ENCODE measurements at places on chromosomes 1 and 21.

GRCh38 chr1:27568300-27569087 is 35.5 kb downstream of the AHDC1 start:
- DNase-seq: peak; percentile 78

DNA sequence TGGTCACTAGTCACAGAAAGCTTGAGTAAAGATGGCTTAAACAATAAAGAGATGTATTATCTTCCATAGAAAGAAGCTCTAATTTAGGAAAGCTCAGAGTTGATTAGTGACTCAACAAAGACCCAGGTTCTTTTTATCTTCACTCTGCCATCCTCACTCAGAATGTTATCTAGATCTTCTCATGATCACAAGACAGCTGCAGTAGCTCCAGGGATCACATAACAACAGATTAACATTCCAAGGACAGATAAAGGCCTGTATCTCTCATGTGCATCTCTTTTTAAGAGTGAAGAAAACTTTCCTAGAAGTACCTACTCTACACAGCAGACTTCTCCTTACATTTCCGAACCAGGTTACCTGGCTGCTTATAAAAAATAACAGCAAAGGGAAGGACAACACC is 368.7 kb upstream of the PROX1 start:
- no peak for DNase-seq

DNA sequence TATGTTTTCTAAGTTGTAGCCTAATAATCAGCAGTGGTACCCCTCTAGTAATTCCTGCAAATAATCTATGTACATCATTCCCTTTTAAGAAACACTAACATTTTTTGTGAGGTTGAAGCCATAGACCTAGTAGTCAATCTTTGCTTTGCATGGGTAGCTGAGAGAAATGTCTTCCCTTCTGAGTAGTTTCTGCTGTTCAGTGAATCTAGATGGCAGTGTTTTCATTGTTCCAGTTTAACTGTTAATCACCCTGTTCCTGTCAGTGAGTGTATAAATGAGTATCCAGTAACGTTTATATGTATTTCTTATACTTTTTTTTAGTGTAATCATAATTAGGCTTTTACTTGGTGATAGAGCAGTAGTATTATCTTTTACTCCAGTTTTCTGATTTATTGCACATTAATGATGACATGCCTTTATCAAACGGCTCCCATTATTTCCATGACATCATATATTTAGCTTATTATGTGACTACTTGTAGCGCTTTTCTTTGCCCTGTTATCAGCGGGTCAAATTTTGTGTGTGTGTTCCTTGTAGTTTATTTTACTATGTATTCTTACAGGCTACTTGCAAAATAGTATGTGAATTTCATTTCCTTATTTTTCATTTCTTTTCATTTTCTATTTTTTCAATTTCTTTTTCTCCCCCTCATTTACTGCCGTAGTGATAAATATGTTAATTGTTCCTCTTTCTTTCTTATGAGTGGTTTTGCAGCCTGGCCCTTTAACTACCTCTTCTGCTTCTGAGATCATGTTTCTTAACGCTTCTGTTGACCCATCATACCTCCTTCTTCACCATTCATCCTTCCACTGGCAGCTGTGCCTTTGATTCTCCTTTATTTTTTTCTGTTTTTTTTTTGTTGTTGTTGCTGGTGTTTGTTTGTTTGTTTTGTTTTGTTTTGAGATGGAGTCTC is 18.8 kb downstream of the CEP350 start:
- no peak for DNase-seq

DNA sequence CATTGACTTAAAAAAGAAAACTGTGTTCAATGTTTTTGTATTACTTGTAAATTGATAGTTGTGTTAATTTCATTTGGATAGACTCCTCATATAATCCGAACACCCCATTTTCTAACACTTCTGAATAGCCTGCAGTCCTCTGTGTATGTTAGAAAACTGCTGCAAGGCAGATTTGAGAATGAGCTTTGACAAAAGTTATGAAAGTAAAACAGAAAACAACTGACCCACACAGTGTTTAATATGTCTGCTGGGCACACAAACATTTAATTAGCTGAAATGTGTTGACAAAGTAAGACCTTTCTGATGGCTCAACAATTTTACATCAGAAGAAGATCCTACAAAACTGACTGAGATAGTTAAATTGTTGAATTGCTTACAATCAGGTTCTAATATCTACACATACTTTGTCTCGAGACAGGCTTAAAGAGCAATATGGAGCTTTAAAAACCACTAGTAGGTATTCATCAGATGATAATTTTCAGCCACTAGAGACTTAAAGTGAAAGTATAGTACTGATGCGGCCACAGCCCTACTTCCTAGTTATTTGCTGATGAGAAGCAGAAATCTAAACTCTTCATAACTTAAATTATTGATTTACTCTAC is 40.0 kb upstream of the PRMT6 start:
- DNase-seq: no peak

DNA sequence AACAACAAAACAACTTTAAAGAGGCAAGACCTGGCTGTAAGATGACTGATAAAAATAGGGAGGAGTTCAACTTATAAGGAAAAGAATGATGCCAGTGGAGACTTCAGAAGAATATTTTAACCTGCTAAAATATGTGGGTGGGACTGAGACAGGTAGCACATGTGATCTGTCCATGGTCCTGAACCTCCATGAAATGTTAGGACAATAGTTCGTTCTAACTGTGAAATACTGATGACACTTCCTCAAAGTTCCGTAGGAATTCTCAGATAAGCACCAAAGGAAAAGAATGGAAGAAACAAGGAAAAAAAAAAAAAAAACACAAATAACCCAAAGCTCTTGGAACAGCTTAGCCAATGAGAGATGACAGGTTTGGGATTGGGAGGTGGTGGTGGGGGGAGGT is 44.7 kb downstream of the CDC42BPA start:
- no peak for DNase-seq

- no peak for DNase-seq
Measured at GRCh38 chr21:42193721-42194120, 25.2 kb upstream of the ABCG1 start.

DNA sequence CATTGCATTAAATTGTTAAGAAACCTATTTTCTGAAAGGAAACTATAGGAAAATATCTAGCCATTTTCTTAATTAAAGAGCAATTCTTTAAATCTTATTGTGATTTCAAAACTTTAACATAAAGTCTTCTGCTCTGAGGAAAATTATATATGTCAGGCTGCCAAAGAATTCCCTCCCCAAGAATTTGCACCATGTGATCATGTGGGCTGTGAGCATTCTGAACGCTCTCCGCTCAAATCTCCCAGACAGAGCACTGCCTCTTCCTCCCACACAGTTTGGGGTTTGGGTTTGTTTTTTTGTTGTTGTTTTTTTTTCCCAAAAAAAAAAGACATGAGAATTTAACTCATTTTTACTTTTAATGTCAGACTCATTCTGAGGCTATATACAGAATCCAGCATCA is 155.9 kb upstream of the PALMD start:
- DNase-seq: no peak

DNA sequence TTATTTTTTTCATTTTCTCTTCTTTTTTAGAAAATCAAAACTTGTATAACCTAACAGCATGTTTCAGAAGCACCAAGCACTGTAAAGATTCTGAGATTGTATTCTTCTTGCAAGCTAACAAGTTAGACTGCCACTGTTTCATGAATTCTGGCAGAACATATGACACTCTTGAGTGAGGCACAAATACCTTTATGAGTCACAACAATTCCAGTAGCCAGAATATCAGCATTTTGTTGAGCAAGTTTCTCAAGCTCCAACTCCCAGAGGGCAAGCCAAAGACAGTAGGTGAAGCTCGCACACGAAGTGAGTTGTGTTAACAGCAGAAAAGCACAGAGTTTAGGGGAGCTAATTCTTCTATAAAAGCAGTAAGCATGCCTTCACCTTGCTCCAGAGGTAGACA is 268.8 kb upstream of the NCAM2 start:
- DNase-seq: no peak

- DNase-seq: no peak
Measured at GRCh38 chr21:30839304-30839703, 9.7 kb upstream of the KRTAP7-1 start.

DNA sequence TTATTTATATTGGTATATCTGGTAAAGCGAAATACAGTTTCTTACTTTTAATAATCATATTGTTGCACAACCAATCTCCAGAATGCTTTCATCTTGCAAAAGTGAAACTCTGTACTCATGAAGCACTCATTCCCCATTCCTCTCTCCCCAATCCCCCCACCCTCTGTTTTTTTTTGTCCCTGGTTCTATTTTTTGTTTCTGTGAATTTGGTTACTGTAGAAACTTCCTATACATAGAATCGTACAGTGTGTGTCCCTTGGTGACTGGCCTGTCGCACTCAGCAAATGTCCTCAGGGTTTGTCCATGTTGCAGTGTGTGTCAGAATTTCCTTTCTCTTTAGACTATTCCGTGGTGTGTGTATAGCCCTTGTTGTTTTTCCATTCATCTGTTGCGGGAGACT is 7.9 kb upstream of the NLRP3 start:
- DNase-seq: no peak

DNA sequence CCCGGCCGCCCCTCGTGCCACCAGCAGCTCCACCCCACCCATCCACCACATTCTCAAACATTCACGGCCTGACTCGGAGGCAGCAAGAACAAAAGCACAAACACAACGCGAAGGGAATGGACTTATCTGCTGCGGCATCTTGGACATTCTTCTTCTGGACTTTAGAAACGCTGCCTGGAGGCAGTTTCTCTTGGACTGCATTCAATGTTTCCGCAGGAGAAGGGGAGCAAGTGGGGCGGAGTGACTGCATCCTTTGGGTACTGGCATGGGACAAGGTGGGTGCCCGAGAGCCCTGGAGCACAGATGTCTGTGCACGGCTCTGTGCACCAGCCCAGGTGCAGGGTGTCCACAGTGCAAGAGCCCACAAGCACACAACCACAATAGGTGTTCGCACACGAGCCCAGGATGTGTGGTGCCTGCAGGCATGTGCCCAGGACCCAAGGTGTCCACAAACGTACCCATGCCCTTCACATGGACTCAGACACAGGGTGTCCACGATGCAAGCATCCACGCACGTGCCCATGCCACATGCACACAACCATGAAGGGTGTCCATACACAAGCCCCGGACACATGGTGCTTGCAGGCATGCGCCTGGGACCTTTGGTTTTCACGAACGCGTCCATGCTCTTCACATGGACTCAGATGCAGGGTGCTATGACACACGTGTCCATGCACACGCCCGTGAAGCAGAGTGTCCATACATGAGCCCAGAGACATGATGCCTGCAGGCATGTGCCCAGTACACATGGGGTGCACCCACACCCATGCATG is 53.6 kb downstream of the WNT9A start:
- no peak for DNase-seq

GRCh38 chr1:47708019-47708535 is 270.2 kb downstream of the FOXD2 start:
- DNase-seq: no peak

DNA sequence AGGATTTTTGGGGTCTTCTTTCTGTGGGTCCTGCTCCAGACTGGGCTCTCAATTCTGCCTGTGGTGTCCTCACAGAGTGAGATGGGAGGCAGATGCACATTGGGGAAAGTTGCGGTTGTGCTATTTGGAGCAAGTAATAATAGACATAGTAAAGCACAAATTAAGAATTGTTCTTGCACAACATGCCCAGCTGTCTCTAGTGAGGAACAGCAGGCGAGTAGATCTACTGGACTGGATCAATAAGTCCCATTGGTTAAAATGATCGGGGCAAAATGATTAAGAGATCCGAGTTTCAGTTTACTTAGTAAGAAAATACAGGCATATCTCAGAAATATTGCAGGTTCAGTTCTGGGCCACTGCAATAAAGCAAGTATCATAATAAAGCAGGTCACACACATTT is 448.3 kb upstream of the PROX1 start:
- no peak for DNase-seq

DNA sequence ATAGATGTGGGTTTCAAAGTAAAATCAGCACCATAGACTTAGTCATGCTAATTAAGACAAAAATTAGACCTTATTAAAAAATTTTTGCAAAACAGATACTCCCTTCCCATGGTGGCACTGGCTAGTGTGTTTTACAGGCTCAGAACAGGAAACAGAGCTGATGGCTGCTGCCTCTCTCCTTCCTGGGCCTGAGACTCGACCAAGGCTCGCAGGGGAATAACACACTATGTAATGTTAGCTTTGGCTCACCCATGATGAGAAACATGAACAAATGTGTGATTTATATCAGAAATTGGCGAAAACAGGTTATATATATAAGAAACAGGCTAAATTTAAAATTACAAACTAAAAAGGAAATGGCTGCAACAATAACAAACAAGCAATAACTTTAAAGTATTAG is 50.7 kb downstream of the ERG start:
- no peak for DNase-seq

- no peak for DNase-seq
Measured at GRCh38 chr1:116254776-116255175, 118.3 kb upstream of the ATP1A1 start.
